ENCODE measurements at places on chromosomes 4 and X. TPM values are rescaled to one million over a fixed set of nuclear protein-coding genes. Genes with fewer than 3 reads are reported as not detected.

GRCh38 chr4:2045518-2045951, 13.6 kb upstream of the NAT8L start:
- H3K4me1 ChIP-seq: no peaks in the 10 kb centered on the region
- DNase-seq: no peak
- H3K27ac ChIP-seq: no peak overlapping the region
- H3K27me3 ChIP-seq: peaks cover 11% of the 10 kb centered on the region

DNA sequence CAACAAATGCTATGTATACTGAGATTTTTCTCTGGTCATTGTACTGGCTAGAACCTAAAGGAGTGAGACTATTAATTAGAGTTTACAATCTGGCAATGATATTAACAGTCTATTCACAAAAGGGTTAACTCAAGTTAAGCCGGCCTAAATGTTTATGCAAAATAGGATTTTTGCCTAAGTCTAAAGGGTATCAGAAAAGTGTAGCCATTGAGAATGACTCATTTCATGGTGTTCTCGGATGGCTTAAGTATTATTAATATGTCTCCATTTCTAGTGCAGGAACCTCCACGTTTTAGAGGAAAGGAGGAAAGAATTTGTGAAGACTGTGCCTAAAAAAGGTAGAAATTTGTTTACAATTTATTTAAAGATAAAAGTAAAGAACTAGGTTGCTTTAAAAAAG, 29.8 kb downstream of the DYNLT3 start:
- no peaks in the 10 kb centered on the region for H3K36me3 ChIP-seq
- H3K4me3 ChIP-seq: no peak overlapping the region
- peaks cover 3% of the 10 kb centered on the region for H3K4me1 ChIP-seq
- DNase-seq: no peak
- peaks cover 5% of the 10 kb centered on the region for H3K27me3 ChIP-seq
- no peak overlapping the region for H3K27ac ChIP-seq

- DNase-seq: no peak
- H3K4me1 ChIP-seq: peaks cover 29% of the 10 kb centered on the region
- H3K4me3 ChIP-seq: peak overlapping the region; percentile 84
Observed at GRCh38 chrX:12977761-12978204, 2.9 kb downstream of the TMSB4X start.

- DNase-seq: no peak
- H3K27me3 ChIP-seq: no peaks in the 10 kb centered on the region
- no peak overlapping the region for H3K4me3 ChIP-seq
- H3K4me1 ChIP-seq: no peaks in the 10 kb centered on the region
Observed at GRCh38 chr4:176569301-176569700, 223.4 kb downstream of the VEGFC start.

- H3K4me1 ChIP-seq: no peaks in the 10 kb centered on the region
- no peaks in the 10 kb centered on the region for H3K27me3 ChIP-seq
- DNase-seq: no peak
- H3K4me3 ChIP-seq: no peak overlapping the region
- H3K36me3 ChIP-seq: no peaks in the 10 kb centered on the region
- H3K27ac ChIP-seq: no peak overlapping the region
Observed at GRCh38 chr4:114180481-114180880, 201.0 kb upstream of the ARSJ start.

DNA sequence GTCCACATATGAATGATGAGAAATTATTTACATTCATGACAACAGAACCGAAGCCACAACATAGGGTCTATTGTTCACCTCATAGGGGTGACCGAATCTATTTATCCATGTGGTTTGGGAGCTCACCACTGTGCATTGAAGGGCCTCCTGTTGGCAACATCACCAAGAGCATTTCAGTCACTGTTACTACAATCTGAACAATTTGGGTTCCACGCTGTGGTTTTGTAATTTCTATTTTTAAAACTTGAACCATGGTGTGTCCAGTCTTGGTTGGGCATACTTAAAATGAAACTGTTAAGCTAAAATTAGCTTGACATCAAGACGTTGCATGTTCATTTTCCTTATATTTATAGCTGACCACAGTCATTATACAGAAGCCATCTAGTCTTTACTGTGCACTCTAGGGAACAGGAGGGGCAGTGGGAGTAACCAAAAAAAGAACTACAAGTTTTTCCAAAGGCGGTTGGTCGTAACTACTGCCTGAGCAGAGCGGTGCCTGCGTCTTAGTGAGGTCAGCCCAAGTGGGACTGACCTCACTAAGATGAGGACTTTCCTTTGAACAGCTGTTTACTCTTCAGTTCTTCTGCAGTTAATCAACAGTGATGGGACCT, 192.1 kb downstream of the SPRY1 start:
- H3K4me3 ChIP-seq: no peak overlapping the region
- DNase-seq: no peak
- H3K27ac ChIP-seq: no peak overlapping the region
- no peaks in the 10 kb centered on the region for H3K36me3 ChIP-seq
- H3K27me3 ChIP-seq: peaks cover 9% of the 10 kb centered on the region

DNA sequence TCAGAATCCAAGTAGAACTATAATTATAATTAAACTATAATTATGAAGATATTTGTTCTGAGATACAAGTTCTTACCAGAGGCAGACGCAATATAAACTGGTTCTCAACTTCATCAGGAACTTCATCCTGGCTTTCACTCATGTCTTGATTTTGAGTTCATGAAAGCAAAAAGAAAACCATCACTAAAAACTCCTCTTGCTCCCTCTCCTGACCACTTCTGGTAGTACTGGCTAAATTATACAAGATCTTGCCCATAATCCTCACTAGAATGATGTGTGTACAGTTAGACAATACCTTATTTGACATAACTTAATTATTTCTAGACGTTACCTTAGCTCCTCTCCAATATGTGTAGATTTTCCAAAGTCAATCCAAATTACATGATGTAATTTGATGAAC, 3.7 kb downstream of the TAF7L start:
- peaks cover 6% of the 10 kb centered on the region for H3K27me3 ChIP-seq
- no peaks in the 10 kb centered on the region for H3K4me1 ChIP-seq
- no peak overlapping the region for H3K27ac ChIP-seq

DDX53 gene
- not detected for total RNA-seq

DNA sequence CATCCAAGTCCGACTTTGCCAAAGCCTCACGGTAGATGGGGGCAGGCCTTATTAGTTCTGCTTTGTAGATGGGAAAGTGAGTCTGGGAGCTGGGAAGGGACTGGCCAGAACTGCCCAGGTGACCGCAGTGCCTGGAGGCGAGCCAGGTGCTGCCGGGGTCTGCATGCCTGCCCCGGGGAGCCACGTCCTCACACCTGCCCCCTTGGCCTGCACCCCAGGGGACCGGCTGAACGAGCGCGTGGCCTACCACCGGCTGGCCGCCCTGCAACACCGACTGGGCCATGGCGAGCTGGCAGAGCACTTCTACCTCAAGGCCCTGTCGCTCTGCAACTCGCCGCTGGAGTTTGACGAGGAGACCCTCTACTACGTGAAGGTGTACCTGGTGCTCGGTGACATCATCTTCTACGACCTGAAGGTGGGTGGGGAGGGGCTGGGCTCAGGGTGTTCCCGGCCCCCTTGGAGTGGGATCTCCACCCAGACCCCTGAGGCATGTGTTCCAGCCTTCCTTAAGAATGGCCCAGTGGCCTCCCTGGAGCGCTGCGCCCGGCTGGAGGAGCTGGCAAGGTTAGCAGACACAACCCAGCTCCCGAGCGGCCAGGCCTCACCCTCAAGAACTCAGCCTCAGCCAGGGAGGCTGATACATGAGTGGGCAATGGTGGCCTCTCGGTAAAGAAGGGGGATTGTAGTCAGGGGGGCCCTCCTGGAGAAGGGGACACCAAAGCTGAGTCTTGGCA, 32.1 kb upstream of the HTRA3 start:
- no peak for DNase-seq
- no peak overlapping the region for H3K4me3 ChIP-seq
- no peaks in the 10 kb centered on the region for H3K36me3 ChIP-seq
- H3K4me1 ChIP-seq: no peaks in the 10 kb centered on the region
- H3K27ac ChIP-seq: no peak overlapping the region

SOD3 gene
- total RNA-seq: not detected

- H3K36me3 ChIP-seq: no peaks in the 10 kb centered on the region
- H3K27ac ChIP-seq: no peak overlapping the region
- H3K27me3 ChIP-seq: no peaks in the 10 kb centered on the region
- DNase-seq: no peak
- no peaks in the 10 kb centered on the region for H3K4me1 ChIP-seq
Observed at GRCh38 chrX:119738742-119739141, 19.6 kb upstream of the SOWAHD start.

GRCh38 chrX:129653971-129654651, 645 bp downstream of the APLN start:
- H3K27me3 ChIP-seq: peaks cover 25% of the 10 kb centered on the region
- no peak overlapping the region for H3K27ac ChIP-seq
- DNase-seq: no peak
- no peaks in the 10 kb centered on the region for H3K36me3 ChIP-seq
